ENCODE measurements at places on chromosomes 3 and 15. TPM values are rescaled to one million over a fixed set of nuclear protein-coding genes. Genes with fewer than 3 reads are reported as not detected.

The DNAJB8 gene
- not detected for total RNA-seq

The TLR9 gene
- not detected for total RNA-seq

The PPP2R3A gene
- 13.1 TPM for total RNA-seq

The UTS2B gene
- total RNA-seq = 0.37 TPM

The EIF4E3 gene
- 31.4 TPM for total RNA-seq

The CPN2 gene
- not detected for total RNA-seq

The SI gene
- not detected for total RNA-seq

The AMIGO3 gene
- 1.8 TPM for total RNA-seq

The FAM98B gene
- total RNA-seq = 30.4 TPM

The PPARG gene
- 81.3 TPM for total RNA-seq

The RCCD1 gene
- 14.3 TPM for total RNA-seq

The NMNAT3 gene
- 6.9 TPM for total RNA-seq

The SLC12A1 gene
- total RNA-seq = not detected

The CXCR6 gene
- total RNA-seq = 2.8 TPM

The FOXL2NB gene
- total RNA-seq = not detected

The COL6A5 gene
- 3.9 TPM for total RNA-seq

The PLA2G4E gene
- total RNA-seq = 0.20 TPM

The CELF6 gene
- total RNA-seq = 0.79 TPM

The A4GNT gene
- 0.44 TPM for total RNA-seq

The FETUB gene
- not detected for total RNA-seq

The HYAL2 gene
- 120 TPM for total RNA-seq

The CAPN3 gene
- 48.6 TPM for total RNA-seq

The GP5 gene
- total RNA-seq = not detected
